GM12892 (cell line): ENCODE measurements at places on chromosomes 7 and 10.
A peak's percentile ranks its signal among the peaks of the same experiment; 100 is the strongest.

- DNase-seq: no peak
Observed at GRCh38 chr10:116371737-116372136, 47.5 kb downstream of the CCDC172 start.

DNA sequence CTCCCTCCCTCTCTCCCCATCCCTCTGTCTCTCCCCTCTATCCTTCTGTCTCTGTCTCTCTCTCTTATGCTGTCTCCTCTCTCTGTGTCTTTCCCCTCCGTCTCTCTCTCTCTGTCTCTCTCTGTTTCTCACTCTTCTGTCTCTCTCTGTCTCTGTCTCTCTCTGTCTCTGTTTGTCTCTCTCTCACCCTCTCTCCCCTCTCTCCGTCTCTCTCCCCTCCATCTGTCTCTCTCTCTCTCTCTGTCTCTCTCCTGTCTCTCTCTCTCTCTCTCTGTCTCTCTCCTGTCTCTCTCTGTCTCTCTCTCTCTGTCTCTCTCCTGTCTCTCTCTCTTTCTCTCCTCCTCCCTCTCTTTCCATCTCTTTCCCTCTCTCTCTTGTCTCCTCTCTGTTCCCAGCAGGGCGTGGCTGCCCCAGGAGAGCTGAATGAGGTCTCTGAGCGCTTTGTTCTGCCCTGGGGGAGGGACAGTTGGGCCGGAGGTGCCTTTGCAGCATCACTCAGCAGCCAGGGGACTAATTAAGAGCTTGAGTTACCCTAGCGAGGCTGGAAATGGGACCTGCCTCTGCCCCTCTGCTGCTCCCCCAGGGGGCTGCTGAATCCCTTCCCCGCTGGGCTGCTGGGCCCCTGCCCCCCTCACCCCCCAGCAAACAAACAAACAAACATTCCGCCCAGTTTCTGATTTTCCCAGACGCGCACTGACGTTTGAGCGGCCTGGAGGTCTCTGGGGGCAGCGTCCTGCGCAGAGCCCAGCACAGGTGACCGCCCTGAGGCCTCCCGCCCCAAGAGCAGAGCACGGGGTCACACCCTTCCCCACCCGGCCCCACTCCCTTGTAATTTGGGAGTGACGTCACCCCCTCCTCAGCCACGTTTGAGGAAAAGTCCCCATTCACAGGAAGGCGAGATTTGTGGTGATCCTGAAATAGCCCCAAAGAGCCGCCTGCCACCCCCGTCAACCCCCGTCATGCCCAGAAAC is 68.1 kb downstream of the PDGFA start:
- no peak for DNase-seq

DNA sequence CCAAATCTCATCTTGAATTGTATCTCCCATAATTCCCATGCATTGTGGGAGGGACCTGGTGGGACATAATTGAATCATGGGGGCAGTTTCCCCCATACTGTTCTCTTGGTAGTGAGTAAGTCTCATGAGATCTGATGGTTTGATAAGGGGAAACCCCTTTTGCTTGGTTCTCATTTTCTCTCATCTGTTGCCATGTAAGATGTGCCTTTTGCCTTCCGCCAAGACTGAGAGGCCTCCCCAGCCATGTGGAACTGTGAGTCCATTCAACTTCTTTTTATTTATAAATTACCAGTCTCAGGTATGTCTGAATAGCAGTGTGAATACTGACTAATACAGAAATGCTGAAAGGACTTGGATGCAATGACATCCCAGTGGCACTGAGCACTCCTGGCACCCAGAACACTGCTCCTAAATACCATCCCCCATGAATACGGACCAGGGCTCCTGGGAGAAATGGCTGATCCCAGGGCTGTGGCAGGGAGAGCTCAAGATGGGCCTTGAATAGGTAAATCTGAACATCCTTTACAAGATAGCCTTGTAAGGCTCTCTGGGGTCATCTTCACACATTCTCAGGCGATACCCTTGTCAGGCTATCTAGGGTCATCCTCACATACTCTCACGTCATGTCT is 19.4 kb downstream of the ZFAND2A start:
- no peak for DNase-seq

- no peak for DNase-seq
Observed at GRCh38 chr7:45699015-45699309, 124.8 kb downstream of the ADCY1 start.

DNA sequence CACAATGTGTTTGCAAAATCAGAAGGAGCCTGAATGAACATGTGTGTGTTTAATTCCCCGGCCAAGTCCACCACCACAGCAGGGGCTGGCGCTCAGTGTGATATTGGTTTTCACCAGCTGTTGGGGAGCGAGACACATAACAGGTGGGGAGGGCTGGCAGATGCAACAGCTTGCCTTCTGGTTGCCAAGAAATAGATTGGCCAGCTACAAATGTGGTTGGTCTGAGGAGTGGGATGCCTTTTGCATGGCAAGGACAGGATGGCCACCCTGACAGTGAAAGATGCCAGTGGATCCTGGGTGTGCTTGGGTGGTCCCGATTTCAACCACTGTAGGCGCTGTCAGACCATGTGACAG is 292.5 kb upstream of the FZD8 start:
- no peak for DNase-seq

DNA sequence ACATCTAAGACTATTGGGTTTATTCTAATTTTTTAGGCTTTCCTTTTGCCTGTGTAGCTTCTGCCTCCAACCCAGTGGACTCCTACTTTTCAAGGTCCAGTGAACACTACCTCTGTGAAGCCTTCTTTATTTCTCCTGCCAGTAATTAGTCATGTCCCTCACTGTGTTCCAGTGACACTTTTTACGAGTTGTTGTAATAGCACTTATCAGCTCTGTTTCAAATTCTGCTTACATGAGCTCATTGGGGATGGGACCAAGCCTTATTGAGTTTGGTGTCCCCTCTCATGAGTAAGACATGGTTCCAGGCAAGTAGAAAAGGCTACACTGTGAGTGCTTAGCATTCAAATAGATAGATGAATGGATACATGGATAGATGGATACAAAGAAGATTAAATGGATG is 184.6 kb downstream of the HIBADH start:
- DNase-seq: no peak

- peak; percentile 22 for DNase-seq
Observed at GRCh38 chr10:80104066-80104926, 25.8 kb downstream of the TMEM254 start.

DNA sequence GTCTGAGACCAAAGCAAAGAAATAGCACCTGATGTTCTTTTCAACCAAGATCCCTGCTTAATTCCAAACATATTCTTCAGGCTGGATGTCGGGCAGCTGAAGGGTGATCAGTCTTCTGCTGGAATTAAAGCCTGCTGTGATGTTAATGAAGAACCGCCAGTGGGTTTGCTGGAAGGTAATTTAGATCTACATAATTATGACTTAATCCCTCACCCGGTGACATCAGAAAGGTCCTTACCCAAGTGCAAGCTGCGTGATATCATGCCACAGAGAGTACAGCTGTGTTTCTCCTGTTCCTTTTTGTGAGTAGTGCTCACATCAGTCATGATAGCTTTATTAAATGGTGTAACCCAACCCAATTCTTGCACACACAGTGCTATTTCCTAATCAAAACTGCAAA is 29.1 kb upstream of the LRGUK start:
- DNase-seq: no peak

DNA sequence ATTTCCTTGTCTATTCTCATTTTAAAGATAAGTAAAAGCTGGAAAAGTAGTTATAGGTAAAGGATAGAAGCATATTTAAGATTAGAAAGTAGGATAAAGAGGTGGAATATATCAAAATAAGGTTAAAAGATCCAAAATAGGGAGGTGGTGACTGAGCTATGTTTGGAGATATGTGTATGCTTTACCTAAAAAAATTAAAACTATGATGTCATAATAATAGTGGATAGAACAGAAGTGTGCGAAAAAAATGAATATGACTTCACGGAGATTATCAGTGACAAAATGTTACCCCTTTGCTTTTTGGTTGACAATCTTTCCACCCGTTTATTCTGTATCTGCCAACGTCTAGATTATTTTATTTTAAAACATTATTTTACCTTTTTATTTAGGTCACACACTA is 33.4 kb upstream of the FERD3L start:
- no peak for DNase-seq

GRCh38 chr7:22572292-22572691 is 72.3 kb upstream of the STEAP1B start:
- no peak for DNase-seq

- DNase-seq: no peak
Observed at GRCh38 chr10:12787297-12787696, 214.2 kb downstream of the CCDC3 start.

DNA sequence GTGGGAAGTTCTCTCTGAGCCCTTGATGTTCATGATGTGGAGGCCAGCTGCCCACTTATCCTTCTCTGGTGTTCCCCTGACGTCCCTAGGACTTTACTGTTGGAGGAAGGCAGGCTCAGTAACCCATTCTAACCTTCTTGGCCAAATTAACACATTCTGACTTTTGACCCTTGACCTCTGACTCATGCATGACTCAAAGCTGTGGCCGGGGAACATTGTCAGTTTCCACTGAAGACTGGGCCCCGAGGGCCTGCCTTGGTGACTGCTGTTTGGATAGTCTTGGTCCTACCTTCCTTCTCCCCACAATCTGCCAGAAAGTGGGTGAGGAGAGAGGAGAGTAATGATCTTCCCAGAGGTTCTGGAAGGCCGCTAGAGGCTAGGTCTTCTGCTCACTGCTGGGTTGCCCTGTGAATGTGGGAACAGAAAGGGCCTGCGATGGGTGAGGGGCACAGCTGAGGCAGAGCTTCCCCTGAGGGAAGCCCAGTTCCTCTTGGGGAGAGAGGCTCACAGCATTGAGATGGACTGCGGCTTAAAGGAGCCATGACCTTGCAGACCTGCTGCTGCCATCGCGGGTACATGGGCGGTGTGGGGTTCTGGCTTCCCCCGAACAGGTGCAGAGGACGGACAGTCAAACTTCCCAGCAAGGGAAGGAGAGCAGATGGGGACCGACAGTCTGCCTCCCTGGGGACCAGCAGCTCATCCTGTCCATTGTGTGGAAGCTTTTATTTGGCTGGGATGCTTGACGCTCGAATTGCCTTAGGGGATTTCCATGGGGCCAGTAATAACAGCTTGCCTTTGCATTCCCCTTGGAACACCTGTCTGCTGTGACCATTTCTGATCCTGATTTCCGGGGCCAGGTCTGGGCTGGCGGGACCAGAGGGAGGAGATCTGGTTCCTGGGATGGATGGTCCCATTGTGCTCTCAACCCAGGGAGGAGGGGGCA is 43.8 kb downstream of the ADAMTS14 start:
- no peak for DNase-seq

DNA sequence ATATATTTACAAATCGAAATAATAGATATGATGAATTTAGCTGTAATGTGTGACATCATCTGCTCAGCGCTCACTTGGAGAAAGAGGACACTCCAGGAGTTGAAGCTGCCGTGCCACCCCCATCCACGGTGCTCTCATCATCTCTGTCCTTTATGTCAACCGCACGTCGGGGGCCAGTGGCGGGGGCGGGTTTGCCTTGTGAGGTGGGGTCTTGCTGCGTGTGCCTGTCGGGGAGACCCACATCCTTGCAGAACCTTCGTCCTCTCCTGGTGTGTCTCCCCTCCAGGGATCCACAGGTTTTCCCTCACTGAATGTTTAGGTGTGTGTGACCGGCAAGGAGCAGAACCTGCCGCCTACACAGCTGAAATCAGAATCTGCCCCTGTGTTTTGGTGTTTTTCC is 71.6 kb downstream of the INPP5A start:
- peak; percentile 8 for DNase-seq

DNA sequence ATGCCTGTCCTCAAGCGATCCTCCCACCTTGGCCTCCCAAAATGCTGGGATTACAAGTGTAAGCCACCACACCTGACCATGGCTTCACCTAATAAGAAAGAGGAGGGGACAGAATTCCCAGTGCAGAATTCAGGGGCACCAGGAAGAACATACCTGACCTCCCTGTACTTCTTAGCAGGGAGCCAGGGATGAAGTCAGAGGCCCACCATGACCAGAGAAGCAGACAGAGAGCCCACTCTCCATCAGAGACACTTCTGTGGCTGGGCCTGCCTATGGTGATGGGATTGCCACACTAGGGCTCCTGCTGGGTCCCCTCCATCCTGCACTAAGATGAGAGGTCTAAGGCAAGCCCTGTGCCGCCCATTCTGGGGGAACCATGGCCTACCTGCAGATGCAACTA is 157.4 kb upstream of the LYZL2 start:
- no peak for DNase-seq

DNA sequence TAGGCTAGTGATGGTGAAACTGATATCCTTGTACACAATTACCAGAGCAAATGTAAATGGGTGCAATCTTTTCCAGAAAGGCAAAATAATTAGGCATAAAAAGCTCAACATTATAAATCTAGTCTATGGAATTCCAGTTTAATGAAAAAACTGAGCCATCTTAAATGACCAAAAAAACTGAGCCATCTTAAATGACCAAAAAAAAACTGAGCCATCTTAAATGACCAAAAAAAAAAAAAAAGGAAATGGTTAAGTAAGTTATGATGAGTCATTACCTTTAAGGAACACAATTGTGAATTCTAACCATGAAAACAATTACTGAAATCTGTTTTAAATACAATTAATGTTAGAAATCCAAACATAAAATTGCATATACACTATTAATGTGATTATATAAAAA is 25.3 kb downstream of the USP6NL start:
- no peak for DNase-seq

- DNase-seq: no peak
Observed at GRCh38 chr10:93379731-93380575, 102.2 kb downstream of the MYOF start.

DNA sequence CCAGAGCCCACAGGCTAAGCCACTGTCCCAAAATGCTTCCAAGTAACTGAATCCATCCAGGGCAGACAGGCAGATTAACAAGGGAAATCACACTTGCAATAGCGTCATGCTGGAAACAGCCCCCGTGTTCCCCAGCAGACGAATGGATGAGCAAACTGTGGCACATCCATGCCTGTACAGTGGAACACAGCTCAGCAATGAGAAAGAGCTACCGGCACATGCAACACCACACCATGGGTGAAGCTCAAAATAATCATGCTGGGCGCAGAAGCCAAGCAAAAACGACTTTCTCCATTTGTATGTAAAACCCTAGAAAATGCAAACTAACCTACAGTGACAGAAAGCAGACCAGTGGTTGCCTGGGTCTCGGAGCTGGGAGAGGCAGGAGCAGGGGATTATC is 153.1 kb downstream of the SLIT1 start:
- DNase-seq: no peak

- no peak for DNase-seq
Observed at GRCh38 chr7:86668315-86668714, 24.6 kb downstream of the GRM3 start.
